ENCODE measurements at places on chromosomes 13 and 19. TPM values are rescaled to one million over a fixed set of nuclear protein-coding genes. Genes with fewer than 3 reads are reported as not detected.

The PLVAP gene
- total RNA-seq, result 0.33 TPM

The COX7A1 gene
- not detected for total RNA-seq

The ADAMTS10 gene
- 203 TPM for total RNA-seq

The ALKBH6 gene
- 57.3 TPM for total RNA-seq

- no peak overlapping the region for H3K4me3 ChIP-seq
- no peaks in the 10 kb centered on the region for H3K27me3 ChIP-seq
- no peaks in the 10 kb centered on the region for H3K4me1 ChIP-seq
- H3K36me3 ChIP-seq, result peaks cover 15% of the 10 kb centered on the region
- no peak overlapping the region for H3K27ac ChIP-seq
- DNase-seq, result no peak
These were observed 47.0 kb downstream of the ZNF44 start for GRCh38 chr19:12247644-12248222.

- H3K27me3 ChIP-seq, result no peaks in the 10 kb centered on the region
- H3K27ac ChIP-seq, result no peak overlapping the region
- H3K4me1 ChIP-seq, result no peaks in the 10 kb centered on the region
- DNase-seq, result no peak
These were observed 21.0 kb downstream of the SERPINE3 start for GRCh38 chr13:51360489-51360888.

DNA sequence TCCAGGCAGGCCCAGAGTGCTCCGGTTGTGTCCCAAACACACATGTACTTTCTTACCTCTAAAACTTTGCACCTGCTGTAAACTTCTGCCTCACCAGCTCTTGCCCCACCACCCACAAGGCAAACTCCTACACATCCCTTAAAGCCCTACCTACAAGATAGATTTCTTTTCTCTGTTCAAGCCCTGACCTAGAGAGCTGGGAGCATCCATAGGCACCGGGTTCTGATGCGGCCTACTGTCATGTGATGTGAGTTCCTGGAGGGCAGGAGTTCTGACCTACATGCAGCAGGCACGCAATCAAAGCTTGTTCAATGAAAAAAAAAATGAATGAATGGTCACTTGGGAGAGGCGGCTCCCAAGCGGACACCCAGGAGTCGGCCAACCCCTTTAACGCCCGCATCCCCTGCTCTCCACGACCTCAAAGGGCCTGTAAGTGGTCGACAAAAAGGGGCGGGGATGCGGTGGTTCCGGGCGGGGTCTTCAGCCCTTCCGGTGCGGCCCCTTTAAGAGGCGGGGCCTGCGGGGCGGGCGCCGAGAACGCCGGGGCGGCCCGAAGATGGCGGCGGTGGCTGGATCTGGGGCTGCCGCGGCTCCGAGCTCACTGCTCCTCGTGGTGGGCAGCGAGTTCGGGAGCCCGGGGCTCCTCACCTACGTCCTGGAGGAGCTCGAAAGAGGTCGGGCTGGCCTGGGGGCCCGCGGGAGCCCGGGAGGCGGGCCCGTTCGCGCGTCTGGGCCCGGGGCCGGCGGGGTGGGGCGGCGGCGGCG lies at the start of gene MAP1S:
Gene MAP1S, plus strand, starts transcription at position 534 of the 765 bp plus-strand sequence. Its CDS starts 23 bp downstream, at position 557.
- DNase-seq, result peak; percentile 73
- H3K27me3 ChIP-seq, result no peaks in the 10 kb centered on the region
- H3K4me3 ChIP-seq, result peak within 1 kb of the TSS; percentile 93
- H3K27ac ChIP-seq, result peak within 1 kb of the TSS; percentile 38

- peaks cover 10% of the 10 kb centered on the region for H3K27me3 ChIP-seq
- H3K36me3 ChIP-seq, result no peaks in the 10 kb centered on the region
- DNase-seq, result peak; percentile 99
- peak within 1 kb of the TSS; percentile 44 for H3K4me3 ChIP-seq
These were observed at the start of gene RFX2 for GRCh38 chr19:6110360-6110977. Gene RFX2 (minus strand): TSS chr19:6110500. CDS start chr19:6047496, 63,004 bp downstream.

GRCh38 chr19:30516531-30516930 lies 144.3 kb downstream of the ZNF536 start:
- H3K27ac ChIP-seq, result no peak overlapping the region
- no peaks in the 10 kb centered on the region for H3K36me3 ChIP-seq
- DNase-seq, result no peak

DNA sequence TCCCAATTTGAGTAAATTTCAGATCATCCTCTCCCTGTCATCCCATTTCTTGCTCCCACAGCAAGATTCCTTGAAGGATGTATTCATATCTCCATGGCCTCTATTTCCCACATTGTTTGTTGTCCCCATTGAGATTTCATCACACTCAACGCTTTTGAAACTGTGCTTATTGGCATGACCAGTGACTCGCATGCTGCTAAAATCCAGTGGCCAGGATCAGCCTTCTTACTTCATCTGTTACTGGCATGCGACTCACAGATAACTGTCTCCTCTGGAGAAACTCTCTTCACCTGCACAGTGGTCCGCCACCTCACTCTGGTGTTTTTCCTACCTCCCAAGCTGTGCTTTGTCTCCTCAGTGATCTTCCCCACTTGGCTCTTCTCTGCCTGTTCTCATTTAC lies 95.8 kb downstream of the WASF3 start:
- no peak overlapping the region for H3K4me3 ChIP-seq
- H3K27ac ChIP-seq, result no peak overlapping the region
- no peaks in the 10 kb centered on the region for H3K27me3 ChIP-seq
- H3K4me1 ChIP-seq, result no peaks in the 10 kb centered on the region
- no peak for DNase-seq
- no peaks in the 10 kb centered on the region for H3K36me3 ChIP-seq

- H3K27ac ChIP-seq, result peak within 1 kb of the TSS; percentile 96
- no peaks in the 10 kb centered on the region for H3K27me3 ChIP-seq
- peak within 1 kb of the TSS; percentile 20 for H3K4me3 ChIP-seq
- peak; percentile 90 for DNase-seq
- no peaks in the 10 kb centered on the region for H3K36me3 ChIP-seq
These were observed at the start of gene IL4I1 for GRCh38 chr19:49896863-49897621. Gene IL4I1 (minus strand): TSS chr19:49896887. CDS start chr19:49896160, 727 bp downstream.

DNA sequence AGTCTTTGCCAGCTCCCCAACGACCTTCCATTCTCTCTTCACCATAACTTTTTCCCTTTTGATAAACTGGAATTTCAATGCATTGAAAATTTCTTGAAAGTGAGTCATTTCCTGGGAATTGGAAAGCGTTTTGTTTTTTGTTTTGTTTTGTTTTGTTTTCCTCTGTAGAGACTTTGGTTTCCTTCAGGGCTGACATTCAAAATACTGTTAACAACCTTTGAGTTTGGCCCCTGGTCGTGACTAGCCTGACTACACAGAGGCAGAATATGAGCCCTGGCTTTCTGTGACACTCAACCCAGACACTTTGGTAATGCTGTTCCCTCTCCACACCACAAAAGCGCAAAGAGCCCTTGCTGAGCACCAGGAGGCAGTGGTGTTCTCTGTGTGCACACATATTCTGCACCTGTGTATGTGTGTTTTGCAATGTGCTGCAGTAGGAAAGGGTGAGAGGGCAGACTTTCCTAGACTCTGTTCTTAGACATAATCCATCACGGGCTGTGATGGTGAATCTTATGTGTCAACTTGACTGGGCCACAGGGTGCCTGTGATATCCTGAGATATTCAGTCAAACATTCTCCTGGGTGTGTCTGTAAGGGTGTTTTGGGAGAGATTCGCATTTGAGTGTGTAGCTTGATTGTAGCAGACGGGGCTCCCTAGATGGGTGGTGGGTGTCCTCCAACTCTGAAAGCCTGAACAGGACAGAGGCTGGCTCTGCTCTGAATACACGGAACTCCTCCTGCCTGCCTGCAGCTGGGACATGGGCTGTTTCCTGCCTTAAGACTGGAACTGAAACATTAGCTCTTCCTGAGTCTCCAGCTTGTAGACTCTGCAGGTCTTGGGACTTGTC lies 29.5 kb upstream of the ANKRD10 start:
- H3K27ac ChIP-seq, result no peak overlapping the region
- H3K27me3 ChIP-seq, result no peaks in the 10 kb centered on the region
- H3K4me1 ChIP-seq, result no peaks in the 10 kb centered on the region
- H3K36me3 ChIP-seq, result no peaks in the 10 kb centered on the region

DNA sequence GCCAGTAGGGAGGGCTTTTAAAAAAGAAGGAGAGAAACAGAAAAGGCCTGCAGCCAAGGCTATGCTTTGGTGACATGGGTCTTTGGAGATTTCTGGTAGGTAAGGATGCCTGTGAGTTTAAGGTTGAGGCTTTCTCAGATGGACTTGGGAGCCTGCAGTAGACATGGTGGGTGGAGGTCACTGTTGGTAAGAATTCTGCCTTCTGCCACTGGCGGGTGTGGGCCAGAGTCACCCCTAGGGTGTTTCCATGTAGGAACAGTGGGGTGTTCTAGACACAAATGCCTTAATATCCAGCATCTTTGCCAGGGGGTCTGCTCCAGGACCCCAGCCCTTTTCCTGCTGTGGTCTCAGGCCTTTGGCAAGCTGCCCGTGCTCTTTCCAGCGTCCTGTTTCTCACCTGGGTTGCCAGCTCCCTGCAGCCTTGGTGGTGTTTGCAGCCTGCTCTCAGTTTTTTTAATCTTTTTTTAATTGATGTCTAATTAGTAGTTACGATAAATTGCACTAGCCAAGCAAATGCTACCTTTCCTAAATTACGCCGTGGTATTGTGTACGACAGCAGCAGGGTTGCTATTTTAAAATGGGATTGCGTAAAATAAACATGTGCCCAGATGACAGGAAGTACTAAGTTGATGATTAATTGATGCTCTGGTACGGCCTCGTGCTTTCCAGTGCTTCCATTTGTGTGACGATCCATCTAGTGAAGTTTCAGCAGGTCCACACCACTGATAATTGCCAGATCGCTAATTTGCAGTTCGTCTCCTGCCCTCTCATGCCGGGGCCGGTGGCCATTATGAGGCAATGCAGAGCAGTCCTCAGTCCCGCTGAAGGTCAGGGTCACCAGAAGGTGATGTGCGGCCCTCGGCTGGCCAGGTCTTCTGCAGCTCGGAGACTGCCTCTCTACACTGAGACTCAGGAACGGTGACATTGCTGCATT lies 35.3 kb upstream of the NPAS1 start:
- no peak overlapping the region for H3K4me3 ChIP-seq
- no peak overlapping the region for H3K27ac ChIP-seq
- DNase-seq, result no peak
- peaks cover 3% of the 10 kb centered on the region for H3K36me3 ChIP-seq
- H3K27me3 ChIP-seq, result no peaks in the 10 kb centered on the region

- no peak overlapping the region for H3K4me3 ChIP-seq
- no peaks in the 10 kb centered on the region for H3K4me1 ChIP-seq
- no peak overlapping the region for H3K27ac ChIP-seq
- no peaks in the 10 kb centered on the region for H3K36me3 ChIP-seq
These were observed 2874.1 kb upstream of the PCDH20 start for GRCh38 chr13:64289702-64290101.

DNA sequence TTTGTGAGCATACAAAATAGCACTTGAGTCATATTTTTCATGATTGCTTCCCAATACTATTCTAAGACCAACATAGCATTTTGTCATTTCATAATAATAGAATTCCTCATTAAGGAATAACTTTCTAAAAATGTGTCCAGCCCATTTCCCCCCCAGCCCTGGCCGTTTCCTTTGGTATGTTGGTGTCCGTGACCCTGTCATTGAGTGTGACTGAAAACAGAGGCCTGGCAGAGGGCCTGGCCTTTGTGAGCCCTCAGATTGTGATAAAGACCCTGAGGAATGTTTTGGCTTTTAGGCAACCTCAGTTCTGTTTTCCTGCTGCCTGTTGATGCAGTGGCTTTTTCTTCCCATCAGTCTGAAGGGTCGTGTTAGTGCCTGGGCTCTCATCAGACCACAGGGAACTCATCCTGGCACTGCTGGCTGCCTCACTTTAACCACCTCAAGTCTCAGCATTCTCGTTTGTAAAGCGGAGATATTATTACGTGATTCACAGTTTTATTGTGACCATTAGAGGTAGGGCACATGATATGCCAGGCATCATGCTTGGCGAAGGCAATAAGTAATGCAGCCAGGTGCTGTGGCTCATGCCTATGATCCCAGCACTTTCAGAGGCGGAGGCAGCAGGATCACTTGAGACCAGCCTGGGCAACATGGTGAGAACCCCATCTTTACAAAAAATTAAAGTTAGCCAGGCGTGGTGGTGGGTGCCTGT lies 13.8 kb downstream of the SPINT2 start:
- no peaks in the 10 kb centered on the region for H3K27me3 ChIP-seq
- H3K27ac ChIP-seq, result no peak overlapping the region
- no peak for DNase-seq
- H3K4me1 ChIP-seq, result no peaks in the 10 kb centered on the region
- no peaks in the 10 kb centered on the region for H3K36me3 ChIP-seq

- peaks cover 13% of the 10 kb centered on the region for H3K4me1 ChIP-seq
- no peak overlapping the region for H3K27ac ChIP-seq
- H3K36me3 ChIP-seq, result peaks cover 4% of the 10 kb centered on the region
- DNase-seq, result no peak
- no peaks in the 10 kb centered on the region for H3K27me3 ChIP-seq
- H3K4me3 ChIP-seq, result no peak overlapping the region
These were observed 47.1 kb downstream of the LNX2 start for GRCh38 chr13:27573265-27573664.

DNA sequence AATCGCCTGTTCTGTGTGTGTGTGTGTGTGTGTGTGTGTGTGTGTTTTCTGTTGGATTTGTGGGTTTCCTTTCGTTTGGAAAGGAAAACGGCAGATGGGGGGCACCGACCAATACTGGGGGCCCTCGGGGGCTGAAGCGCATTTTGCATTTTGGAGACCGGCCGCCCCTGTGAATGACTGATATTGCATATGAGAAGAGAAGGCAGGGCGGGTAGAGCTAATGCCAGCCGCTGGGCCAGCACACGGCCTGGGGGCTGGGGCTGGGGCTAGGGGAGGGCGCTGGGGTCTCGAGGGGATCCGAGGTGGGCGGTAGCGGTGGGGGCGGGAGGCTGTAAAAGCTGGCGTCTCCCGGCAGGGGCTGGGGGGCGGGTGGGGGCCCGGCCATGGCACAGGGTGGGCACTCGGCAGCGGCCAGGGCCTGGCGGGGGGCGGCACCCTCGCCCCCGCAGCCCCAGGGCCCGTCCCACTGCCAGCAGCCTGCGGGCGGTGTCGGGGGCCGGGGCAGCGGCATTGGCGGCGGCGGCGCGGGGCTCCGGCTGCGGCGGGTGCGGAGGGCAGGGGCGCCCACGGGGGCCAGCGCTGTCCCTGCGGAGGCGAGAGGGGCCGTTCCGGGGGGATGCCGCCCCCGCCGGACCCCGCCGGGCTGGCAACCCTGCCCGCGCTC lies 11.2 kb downstream of the ANO8 start:
- no peak for DNase-seq
- peaks cover 25% of the 10 kb centered on the region for H3K36me3 ChIP-seq
- no peaks in the 10 kb centered on the region for H3K27me3 ChIP-seq

DNA sequence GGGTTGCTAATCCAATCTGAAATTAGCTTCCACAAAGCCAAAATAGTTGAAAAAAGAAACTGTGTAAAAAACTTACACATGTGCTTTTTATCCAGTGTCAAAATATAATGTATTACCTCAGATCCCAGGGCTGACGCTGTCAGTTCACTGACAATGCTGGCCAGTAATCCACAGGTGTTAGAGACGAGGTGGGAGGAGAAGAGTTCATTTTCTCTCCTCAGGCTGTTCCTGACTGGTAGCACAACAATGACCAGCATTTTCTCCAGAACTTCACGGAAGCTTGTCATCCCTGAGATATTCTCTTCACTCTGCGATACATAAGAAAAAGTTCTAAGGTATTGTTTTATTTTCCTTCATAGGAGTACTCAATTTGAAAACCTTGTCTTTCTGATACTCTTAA lies 146.9 kb downstream of the MYCBP2 start:
- no peaks in the 10 kb centered on the region for H3K4me1 ChIP-seq
- H3K27ac ChIP-seq, result no peak overlapping the region
- no peak for DNase-seq
- H3K4me3 ChIP-seq, result no peak overlapping the region
- H3K36me3 ChIP-seq, result peaks cover 87% of the 10 kb centered on the region

GRCh38 chr13:93767180-93767916 lies 540.7 kb downstream of the GPC6 start:
- DNase-seq, result no peak
- H3K27me3 ChIP-seq, result no peaks in the 10 kb centered on the region
- H3K27ac ChIP-seq, result no peak overlapping the region
- H3K4me1 ChIP-seq, result no peaks in the 10 kb centered on the region

GRCh38 chr19:47186446-47187334 lies 44.3 kb downstream of the BBC3 start:
- DNase-seq, result peak; percentile 89
- H3K4me3 ChIP-seq, result no peak overlapping the region
- no peaks in the 10 kb centered on the region for H3K36me3 ChIP-seq
- peaks cover 36% of the 10 kb centered on the region for H3K4me1 ChIP-seq
- H3K27ac ChIP-seq, result peak overlapping the region; percentile 56
